ENCODE measurements at places on chromosomes 7 and 10.

GRCh38 chr10:124671486-124672075 lies 72.6 kb downstream of the FAM53B start:
- DNase-seq = no peak

- DNase-seq = no peak
These were observed 280.5 kb downstream of the KCND2 start for GRCh38 chr7:120553491-120553890.

DNA sequence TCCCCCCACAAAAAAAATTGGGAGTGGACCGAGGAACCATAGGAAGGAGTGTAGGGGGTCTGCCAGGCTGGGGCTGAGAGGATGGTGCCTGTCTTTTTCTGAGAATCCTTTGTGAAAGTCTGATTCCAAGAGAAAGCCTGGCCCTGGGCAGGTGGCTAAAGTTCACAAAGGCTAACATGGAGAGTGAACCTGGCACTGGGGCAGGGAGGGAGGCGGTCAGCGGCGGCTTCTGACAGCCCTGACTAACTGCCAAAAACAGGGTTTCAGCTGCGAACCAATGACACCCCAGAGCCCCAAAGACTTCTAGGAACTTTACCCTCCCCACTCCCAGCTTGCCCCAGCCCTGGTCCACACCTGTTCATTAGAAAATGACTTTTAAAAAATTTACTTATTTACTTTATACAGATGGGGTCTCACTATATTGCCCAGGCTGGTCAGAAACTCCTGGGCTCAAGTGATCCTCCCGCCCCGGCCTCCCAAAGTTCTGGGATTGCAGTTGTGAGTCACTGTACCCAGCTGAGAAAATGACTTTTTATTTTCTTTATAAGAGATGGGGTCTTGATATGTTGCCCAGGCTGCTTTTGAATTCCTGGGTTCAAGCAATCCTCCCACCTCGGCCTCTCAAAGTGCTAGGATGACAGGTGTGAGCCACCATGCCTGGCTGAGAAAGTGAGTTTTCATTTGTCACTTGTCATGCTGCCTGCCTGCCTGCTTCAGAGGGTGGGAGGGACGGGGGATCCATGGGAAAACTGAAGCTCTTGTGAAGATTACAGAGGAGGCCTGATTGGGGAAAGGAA lies 61.0 kb upstream of the DUSP5 start:
- DNase-seq = no peak

GRCh38 chr7:2675256-2675764 lies 12.7 kb upstream of the AMZ1 start:
- no peak for DNase-seq

DNA sequence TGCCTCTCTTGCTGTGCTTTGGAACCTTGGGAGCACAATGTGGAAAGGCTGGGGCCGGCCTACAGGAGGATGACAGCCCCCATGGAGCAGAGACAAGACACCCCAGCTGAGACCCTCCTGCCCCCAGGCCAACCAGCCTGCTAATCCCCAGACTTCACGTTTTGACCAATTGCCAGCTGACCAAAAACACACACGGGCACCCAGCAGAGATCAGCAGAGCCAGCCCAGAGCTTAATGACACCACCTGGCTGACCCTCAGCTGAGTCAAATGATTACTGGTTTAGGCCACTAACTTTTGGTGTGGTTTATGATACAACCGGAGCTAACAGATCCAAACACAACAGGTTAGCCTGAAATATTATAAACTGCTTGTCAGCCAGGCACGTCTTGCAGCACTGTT lies 111.2 kb upstream of the KIF5B start:
- DNase-seq = no peak

DNA sequence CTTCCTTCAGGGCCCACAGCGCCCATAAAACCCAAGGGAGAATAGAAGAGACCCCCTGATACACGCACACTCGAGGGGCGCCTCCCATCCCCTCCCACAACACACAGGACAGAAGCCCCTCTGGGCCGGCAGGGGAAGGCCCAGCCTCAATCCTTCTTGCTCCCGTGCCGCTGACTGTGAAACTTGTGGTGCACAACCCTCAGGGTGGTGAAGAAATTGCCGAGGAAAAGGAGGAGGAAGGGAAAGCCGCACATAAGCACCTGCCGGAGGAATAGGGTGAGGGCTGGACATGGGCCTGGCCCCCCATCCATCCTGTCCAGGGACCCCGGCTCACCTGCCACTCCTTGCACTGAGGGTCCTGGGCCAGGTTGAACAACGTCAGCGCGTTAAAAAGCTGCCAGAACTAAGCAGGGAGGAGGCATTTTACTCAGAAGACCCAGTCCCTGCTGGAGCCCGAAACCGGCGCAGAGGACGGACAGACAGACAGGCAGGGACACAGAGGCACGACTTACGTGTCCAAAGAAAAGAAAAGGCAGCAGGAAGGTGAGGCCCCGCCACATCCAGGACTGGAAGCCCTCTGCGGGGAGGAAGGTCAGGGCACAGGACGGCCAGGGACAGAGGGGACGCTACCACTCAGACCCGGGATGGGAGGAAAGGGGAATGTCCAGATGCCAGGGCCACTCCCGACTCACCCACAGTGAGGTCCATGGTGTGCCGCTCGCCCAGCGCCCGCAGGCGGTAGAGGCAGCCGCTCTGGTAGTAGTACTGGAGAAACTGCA lies 7.2 kb downstream of the TMEM120A start:
- DNase-seq = no peak

DNA sequence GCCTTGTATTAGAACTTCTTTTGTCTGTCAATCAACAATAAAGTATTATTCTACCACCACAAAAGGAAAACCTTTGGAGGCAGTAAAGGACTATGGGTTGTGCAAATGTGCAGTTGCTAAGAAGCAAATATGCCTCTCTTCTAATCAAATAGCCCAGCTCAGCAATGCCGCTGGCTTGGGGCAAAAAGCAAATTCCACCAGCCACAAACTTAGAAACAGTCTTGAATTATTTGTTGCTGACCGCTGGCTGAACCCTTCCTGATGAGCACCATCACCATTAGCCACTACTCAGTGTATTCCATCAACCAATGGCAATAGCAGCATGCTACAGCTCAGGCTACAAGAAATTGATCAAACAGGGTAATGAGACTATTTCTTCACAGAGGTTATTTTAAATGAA lies 51.0 kb downstream of the SKAP2 start:
- no peak for DNase-seq

DNA sequence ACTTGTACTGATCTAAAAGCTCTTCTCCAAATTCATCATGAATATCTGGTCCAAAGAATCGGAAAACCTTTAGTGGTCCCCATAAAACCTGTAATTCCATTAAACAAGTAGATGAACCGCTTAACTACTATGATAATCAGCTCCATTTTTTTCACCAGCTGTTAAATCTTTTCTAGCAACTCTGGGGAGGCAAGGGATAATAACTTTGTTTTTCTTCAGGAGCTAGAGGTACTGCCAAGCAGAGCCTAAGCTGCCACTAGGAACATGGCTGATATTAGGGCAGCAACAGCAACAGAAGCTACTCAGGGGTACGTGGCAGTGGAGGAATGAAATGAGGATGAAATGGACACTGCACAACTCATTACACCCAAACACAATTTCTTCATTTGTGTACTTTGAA lies 138.0 kb downstream of the SRPK2 start:
- DNase-seq = peak; percentile 31

DNA sequence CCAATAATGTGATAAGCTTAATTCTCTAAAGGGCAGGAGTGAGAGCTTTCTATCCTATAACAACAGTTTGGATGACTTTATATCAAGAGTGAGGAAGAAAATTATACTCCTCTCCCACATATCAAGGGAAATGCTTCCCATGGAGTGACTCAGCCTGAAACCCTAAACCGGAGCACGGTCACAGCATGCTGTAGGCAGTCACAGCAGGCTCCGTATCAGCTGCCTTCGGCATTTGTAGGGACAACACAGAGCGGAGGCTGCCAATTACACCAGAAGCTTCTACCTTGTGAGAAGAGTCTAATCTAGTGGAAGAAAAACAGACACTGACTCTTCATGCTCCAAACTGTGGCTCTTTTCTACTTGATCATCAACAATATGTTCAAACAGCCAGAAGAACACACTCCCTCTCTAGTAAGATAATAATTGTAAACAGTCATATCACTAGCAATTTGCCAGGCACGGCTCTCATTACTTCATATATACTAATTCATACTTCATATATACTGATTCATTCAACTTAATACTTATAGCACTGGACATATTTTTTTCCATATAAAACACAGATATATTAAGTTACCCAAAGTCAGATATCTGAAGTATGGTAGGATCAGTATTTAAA lies 65.9 kb downstream of the DGKB start:
- DNase-seq = no peak

GRCh38 chr7:101953248-101953819 lies 135.9 kb downstream of the CUX1 start:
- DNase-seq = no peak

- DNase-seq = no peak
These were observed 134.3 kb downstream of the ZMYND11 start for GRCh38 chr10:269440-270074.

DNA sequence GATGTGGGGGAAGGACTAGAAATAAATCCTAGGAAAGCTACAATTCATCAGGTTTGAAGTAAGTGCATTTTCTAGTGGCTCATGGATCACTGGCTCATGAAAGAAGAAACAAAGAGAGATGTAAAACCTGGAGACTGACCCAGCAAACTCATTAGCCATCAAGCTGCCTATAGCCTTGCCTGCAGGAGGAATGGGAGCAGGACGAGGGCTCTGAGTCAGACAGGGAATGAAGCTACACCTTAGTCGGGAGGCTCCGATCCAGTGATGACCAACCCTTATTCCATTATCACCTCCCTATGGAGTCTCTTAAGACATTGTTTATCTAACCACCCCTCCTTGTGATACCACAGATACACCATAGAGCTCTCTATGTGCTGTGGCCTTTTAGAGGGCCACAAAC lies 112.5 kb upstream of the WDR11 start:
- DNase-seq = no peak

GRCh38 chr7:27515933-27516332 lies 146.8 kb downstream of the HIBADH start:
- DNase-seq = no peak

DNA sequence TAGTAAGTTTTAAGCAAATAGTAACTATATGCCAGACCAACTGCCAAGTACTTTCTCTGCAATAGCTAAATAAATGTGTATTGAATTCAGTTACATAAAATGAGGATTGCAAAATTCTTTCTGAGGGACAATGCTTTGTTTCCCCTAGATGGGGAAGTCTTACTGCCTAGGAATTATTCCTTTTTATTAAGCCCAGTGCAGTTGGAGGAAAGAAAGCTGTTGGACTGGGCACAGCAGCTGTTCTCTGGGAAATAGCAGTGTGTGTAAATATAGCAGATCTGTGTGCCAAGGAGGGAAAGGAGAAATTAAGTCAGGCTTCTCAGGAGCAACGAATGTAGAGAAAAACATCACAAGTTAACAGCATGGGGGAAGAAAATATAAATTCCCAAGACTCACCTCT lies 77.1 kb downstream of the SEC23IP start:
- no peak for DNase-seq

DNA sequence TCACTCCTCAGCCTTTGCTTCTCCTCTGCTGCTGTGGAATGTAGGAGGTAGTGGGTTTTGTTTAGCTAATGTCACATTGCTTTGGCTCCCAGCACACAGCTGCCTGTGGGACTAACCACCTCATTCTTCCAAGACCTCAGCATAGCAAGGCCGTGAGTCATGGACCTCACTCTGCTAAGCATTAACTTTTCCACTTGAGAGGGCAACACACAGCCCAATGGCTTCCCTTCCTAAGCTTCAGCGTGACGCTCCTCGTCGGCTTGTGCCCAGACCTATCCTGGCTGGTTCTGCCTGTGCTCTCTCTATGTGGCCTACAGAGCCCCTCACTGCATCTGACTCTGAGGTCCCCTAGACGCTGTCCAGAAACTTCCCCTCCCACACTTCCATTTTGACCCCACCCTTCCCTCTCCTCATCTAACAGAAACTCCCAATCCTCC lies 23.3 kb downstream of the MYOF start:
- no peak for DNase-seq

DNA sequence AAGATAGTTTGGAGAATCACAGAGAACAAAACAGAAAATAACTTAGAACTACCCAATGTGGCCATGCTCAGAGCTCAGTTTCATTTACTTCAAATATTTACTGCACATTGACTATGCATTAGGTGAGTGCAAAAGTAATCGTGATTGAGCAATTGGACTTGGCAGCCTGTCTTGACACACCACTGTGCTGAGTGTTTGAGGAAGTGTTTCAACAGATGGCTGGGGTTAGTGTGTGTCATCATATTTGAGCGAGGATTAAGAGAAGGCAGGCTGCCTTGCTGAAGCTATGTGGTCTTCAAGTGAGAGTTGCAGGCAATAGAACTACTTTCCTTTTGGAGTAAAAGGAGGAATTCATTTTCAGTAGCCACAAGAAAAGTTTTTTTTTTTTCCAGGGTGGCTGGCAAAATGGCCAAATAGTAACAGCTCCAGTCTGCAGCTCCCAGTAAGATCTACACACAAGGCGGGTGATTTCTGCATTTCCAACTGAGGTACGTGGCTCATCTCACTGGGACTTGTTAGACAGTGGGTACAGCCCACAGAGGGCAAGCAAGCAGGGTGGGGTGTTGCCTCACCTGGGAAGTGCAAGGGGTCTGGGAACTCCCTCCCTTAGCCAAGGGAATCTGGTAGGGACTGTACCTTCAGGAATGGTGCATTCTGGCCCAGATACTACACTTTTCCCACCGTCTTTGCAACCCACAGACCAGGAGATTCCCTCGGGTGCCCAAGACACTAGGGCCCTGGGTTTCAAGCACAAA lies 37.6 kb downstream of the AKR1C4 start:
- no peak for DNase-seq

- DNase-seq = no peak
These were observed 267.8 kb downstream of the PARD3 start for GRCh38 chr10:34547291-34547690.

DNA sequence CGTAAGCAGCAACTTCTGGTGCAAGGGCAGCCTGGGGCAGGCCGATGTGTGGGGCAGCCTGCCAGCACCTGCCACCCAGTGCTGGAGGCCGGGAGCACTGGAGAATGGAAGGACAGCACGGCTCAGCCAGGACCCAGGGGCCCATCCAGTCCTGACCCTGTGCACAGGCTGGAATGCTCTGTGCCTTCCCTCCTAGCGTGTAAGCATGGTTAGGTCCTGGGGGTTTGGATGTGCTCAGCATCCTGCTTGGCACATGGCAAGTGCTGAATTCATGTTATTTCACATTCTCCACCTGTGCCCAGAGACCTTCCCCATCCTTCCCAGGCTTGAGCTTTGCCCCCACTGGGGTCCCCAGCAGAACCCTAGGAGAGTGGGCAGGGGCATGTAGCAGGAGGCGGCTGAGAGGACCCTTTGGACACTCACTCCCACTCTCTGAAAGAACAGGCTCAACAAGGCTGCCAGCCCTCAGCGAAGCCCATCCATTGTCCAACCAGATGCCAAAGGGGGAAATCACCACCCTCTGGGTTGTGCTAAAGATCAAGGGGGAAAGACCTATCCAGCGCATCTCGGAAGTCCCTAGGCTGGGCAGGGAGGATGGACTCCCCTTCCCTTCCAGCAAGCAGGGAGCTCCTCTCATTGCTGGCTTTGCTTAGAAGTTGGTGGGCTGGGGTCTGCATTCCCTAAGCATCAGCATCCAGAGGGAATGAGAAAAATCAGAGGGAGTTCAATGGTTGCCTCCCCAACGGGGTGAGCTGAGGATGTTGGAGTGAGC lies 29.7 kb downstream of the ANXA8 start:
- DNase-seq = no peak

GRCh38 chr10:12214763-12215218 lies 18.8 kb downstream of the CDC123 start:
- peak; percentile 82 for DNase-seq

Measured in activated CD4-positive, alpha-beta T cell treated with anti-CD3 and anti-CD28 coated beads, Interleukin-2, amount 10 ng/mL, durations not matched to agents 24 days and 14 days (primary cell).